ENCODE measurements at places on chromosomes 3 and 15. TPM values are rescaled to one million over a fixed set of nuclear protein-coding genes. Genes with fewer than 3 reads are reported as not detected.

The SLC28A2 gene
- total RNA-seq: not detected

The LSAMP gene
- total RNA-seq: 2.0 TPM

The EPHB3 gene
- 2.0 TPM for total RNA-seq

The CCR1 gene
- total RNA-seq: not detected

The SCAPER gene
- 9.1 TPM for total RNA-seq

The SI gene
- total RNA-seq: not detected

DNA sequence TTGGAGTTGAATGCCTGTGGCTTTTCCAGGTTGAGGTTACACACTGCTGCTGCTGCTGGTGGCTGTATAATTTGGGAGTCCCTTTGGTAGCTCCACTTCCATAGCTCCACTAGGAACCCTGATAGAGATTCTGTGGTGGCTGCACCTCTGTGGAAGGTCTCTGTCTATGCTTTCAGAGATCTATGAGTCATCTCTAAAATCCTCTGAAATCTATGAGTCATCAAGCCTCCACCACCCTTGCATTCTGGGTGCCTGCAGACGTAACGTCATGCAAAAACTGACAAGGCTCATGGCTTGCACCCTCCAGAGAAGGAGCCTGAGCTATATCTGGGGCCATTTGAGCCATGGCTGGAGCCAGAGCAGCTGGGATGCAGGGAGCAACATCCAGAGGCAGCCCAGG, 1037.0 kb upstream of the CFAP20DC start:
- no peak for DNase-seq

GRCh38 chr3:133113526-133113925, 75.3 kb downstream of the TMEM108 start:
- DNase-seq: no peak

DNA sequence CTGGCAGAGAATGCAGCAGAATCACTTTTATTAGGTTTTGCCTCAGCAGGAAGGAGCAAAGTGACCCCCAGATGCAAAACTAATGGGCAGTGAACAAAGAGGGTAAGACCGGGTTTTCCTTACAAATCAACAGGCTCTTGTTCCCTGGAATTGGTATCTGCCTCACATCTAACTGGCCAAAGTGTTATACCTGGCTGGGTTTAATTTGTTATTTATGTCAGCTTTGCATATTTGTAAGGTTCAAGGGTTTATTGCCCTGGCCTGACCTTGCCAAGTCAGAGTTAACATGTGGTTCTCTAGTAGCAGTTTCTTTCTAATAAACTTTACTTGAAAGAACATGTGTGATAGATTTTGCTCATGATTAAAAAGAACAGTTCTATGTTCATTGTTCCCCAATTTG, 431.7 kb upstream of the NR2F2 start:
- no peak for DNase-seq

DNA sequence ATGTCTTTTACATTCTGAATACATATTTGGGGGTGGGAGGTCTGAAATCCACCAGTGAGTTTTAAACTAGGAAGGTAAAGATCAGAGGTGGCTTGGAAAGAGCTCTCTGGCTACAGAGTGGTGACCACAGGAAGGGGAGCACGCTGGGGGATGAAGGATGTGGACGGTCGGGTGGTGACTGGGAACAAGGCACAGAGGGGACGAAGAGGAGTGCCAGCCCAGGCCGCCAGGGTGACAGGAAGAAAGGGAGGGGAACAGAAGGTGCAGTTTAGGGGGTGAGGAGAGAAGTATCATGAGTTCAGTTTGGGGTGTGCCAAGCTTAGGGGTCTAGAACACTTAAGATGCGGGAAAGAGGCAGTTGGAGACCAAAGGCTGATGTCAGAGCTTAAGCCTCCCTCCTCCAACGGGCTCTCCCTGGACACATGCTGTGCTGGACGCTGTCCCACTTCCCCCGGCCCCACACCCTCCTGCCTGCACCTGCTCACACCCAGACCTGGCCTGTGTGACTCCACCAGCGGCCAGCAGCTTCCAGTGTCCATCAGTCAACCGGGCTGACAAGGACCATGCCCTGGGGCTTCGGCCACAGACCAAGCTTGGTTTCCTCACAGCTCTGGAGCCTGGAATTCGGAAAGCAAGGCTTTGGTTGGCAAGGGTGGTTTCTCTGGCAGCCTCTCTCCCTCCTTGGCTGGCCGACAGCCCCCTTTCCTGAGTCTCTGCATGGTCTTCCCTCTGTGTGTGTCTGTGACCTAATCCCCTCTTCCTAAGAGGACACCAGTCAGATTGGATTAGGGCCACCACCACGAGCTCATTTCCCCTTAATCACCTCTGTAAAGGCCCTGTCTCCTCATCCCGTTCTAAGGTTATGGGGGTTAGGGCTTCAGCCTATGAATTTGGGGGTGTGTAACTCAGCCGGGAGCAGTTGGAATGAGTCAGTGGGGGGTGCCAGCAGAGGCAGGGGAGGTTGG, 120.4 kb upstream of the IQSEC1 start:
- no peak for DNase-seq

DNA sequence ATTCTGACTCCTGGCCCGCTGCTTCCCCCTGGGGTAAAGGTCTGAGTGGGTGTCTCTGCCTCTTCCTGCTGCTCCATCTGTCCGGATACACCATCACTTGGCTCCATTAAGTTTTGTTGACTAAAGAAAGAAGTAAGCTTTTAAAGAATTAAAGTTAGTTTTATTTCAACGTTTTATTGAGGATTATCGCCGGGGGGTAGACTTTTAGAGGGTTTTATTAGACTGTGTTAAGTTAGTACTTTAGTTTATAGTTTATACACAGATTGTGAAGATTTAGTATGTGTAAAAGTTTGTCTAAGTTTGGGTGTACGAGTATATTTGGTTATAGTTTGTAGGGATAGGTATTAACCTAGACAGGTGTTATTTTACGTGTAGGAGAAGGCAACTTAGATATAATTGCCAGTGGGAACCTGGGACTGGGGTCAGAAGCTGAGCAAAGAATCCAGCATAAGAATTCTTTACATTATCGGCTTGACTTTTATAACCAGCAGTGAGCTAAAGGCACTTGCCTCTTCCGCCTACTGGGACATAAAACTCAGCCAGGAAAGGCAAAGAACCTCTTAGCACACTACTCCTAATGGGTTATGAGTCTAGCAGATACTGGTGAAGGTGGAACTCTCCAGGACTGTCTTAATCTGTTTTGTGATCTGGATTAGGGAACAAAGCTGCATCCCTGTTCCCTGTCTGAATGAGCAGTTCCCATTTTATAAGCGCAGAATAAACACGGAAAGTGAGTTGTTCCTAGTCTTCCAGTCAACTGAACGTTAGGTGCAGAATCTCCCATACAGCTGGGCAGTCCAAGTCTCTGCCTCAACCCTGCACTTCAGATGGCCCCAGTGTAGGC, 131.3 kb downstream of the FAM43A start:
- no peak for DNase-seq

DNA sequence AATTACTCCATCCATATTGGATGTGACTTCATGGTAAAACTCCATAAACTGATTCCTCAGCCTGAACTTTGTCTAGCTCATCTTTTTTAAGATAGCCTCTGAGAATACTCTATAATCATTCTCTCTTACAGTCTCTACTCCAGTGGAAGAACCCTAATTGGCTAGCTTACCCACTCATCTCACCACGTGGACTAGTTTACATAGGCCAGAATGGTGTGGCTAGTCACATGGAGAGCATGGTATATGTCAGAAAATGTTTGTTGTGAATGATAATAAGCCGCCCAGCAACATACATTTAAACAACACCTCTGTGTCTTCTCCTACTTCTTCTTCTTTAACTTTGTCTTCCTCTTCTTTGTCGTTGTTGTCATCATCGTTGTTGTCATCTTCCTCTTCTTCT, 389.2 kb upstream of the LRRC3B start:
- no peak for DNase-seq

DNA sequence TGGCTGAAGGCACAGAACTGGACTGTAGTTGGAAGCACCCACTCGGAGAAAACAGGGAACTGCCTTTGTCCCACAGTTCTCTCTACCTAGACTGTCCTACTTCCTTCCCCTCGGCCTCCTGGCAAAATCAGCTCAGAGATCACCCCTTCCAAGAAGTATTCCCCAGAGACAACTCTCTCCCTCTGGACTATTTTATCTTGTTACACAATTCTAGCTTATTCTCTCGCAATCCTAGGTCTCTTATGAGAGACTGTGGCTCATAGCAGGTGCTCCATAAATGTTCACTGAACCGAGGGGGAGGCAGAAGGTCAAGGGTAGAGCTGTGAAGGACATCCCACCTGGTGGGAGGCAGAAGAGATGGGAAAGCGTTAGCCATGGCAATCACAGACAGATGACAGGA, 10.6 kb downstream of the HEG1 start:
- DNase-seq: no peak

DNA sequence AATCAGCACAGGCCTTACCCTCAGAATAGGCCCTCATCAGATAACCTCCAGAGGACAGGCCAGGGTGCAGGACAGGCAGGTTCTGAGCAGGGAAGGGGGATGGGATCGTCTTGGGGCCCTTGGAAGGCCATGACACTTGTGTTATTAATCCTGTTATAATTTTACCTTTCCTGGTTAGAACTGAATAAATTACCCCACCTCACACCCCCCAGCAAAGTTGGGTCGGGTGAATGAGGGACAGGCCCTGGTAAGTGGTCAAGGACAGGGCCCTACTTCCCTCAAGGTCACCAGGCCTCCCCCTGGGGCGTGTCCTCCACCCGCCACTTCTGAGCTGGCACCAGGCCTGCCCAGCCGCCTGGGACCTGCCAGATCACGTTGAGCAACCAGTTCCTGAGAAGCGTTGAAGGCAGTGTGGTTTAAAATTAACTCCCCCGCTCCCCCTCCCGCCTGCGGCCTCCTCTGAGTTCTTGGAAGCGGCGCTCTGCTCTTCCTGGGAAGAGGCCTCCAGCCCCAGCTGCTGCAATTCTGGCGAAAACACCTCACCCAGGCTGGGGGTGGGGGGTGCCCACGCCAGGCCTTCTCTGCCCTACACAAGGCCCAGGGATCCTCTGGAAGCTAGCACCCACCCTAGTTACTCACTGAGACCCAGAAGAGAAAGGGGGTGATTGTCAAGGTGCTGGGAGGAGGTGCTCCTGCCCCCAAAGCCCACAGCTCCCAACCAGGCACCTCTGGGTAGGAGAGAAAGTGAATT, 10.6 kb downstream of the CISH start:
- DNase-seq: peak; percentile 30

DNA sequence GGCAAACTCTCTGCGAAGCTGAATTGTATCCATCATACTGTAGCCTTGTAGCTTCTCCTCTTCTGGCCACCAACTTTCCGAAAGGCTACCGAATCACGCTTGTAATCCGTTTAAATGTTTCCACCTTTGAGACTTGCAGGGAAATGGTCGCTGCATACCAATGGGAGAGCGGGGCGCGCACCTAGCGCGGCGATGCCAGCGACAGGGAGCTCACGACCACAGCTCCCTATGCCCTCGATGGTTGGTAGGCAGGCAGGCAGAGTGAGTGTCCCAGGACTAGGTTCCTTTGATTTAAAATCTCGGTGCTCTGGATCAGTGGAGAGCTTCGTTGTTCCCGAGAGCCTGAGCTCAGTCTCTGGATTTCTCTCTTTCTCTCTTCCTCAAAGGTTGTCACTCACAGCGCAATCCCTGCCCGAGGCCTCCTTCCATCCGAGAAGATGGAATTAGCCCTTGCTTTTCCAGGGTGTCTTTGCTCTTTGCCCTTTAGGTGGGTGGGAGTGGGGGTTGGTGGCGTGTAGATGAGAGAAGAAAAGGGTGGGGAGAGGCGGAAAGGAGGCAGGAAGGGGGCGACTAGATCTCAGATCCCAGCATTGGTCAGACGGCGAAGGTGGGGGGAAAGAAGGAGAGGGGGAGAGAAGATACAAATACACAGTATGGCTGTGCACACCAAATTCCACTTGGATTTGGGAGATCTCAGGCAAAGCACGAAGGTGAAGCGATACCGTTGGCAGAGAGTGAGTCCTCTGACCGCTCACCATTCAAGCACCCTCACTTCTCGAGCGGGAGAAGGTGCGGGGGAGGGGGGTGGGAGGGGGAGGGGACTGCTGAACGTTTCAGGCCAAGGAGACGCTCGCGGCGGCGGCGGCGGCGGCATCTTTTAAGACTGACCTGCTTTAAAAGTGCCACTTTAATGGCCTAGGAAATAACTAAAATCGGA, at the start of gene SLITRK3:
SLITRK3 (minus strand) TSS at position 745 of the 937 bp plus-strand sequence. CDS start 5,554 bp downstream, outside the sequence.
- DNase-seq: peak; percentile 60

DNA sequence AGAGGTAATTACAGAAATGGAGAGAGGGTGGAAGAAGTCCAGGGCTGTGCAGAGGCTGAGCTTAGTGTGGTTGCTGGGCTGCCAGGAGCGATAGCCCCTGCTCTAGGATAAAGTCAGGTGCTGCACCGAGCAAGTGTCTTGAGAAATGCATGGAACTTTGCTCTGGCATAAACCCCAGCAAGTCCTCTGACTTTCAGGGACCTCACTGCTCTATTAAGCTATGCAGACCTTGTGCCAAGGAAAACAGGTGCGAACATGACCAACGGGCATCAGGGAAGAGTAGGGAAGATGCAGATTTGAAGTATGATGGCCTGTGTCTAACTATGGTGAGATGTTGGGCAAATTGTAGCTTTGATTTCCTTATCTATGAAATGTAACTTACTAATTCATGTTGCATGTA, 416.8 kb downstream of the NR2F2 start:
- no peak for DNase-seq

DNA sequence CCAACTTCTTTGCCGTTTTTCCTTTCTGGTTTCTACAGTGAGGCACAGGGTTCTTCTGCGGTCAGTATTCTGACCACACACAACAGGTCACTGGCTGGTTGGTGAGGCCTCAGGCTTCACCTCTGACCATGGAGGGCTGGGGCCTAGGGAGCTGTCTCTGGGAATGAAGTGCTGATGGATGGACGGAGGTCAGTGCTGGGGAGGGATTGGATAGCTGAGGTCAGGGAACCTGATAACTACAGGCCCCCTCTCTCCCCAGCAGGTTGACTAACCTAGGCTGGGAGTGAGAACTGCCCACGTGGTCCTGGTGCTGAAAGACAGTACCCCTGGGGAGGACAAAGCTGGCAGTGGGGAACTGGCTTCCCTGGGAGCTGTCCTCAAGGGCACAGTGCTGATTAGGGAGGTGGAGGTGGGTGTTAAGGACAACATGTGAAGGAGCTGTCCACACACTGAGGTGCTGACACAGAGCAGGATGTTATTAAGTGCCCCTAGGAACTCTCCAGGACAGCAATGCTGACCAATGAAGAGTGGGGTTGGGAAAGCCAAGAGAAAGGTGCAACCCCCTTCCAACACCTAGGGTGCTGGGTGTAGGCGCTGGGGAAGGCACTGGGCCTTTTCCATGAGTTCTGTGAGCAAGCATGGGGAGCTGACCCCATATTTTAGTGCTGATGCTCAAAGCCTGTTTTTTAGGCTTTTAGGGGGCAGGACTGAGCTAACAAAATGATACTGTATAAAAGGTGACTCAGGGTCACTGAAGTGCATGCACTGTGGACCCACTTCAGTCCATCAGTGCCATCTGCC, 45.2 kb downstream of the ATP2B2 start:
- DNase-seq: peak; percentile 98

- DNase-seq: no peak
Measured at GRCh38 chr3:12613250-12613649, 50.7 kb downstream of the RAF1 start.

DNA sequence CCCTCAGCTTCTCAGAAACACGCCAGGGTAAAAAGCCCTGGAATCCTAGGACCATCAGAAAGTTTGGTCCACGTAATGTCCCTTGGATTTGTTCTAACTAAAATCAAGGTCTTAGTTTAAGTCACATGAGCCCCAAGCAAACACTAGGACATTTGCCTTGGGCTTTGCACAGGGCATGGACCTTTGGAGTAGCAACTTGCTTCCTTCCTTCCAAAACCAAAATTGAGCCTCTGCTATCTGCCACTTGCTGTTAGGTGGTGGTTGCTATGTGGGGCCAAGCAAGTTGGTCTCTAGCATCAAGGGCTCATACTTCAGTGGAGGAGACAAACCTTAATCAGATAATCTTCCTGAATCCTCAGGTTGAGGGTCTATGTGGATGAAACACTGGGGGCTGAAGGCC, 4.0 kb upstream of the DAG1 start:
- DNase-seq: no peak

All from GM23338 (cell line).